CMK (cell line): ENCODE measurements at places on chromosomes 12 and 14.
A peak's percentile ranks its signal among the peaks of the same experiment; 100 is the strongest.

GRCh38 chr14:105200074-105200473 is 19.0 kb upstream of the NUDT14 start:
- no peak for DNase-seq

GRCh38 chr12:13957576-13957975 is 23.8 kb downstream of the GRIN2B start:
- DNase-seq, result no peak

- no peak for DNase-seq
Observed at GRCh38 chr12:563250-563781, 99.9 kb downstream of the NINJ2 start.

- no peak for DNase-seq
Observed at GRCh38 chr14:63788011-63788933, 60.4 kb upstream of the SGPP1 start.

GRCh38 chr12:123265851-123266678 is 5.6 kb downstream of the CDK2AP1 start:
- DNase-seq, result no peak

GRCh38 chr12:122138181-122138580 is 35.8 kb downstream of the IL31 start:
- DNase-seq, result no peak

GRCh38 chr12:79592865-79593264 is 97.9 kb downstream of the PAWR start:
- no peak for DNase-seq

GRCh38 chr14:29629839-29630238 is 297.8 kb downstream of the PRKD1 start:
- no peak for DNase-seq

DNA sequence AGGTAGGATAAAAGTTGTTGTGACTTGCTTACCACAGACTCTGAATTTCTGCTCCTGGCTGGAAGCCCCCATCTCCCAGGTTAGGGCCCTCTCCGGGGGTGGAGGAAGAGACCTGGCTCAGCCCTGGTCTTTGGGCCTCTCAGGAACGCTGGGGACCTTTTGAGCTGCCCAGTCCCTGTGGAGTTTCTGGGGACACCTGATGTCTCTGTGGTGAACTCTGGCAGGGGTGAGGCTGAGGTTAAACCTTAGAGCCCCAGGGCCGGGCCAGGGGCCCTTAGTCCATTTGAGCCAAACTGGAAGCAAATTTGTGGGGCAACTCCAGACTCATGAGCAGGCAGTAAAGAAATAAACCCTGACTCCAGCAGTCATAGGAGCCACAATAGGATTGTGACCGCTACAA is 112.1 kb downstream of the ADGRD1 start:
- DNase-seq, result no peak

DNA sequence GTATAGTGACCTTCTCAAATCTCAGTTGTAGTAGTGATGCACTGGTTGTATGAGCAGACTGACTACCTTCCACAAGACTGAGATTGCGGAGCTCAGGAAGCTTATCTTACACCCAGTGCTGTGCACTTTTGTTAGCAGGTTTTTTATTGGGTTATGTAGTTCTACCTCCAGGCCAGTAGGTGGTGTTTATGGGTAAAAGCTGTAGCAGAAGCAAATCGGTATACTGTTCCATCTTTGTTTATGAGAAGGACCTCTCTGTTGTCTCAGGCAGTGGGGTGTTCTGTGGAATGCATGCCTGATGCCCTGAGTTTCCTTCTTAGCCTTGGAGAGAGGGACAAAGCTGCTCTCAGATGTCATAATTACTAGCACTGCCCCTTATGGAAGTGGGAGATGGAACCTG is 217.8 kb downstream of the LRFN5 start:
- no peak for DNase-seq

DNA sequence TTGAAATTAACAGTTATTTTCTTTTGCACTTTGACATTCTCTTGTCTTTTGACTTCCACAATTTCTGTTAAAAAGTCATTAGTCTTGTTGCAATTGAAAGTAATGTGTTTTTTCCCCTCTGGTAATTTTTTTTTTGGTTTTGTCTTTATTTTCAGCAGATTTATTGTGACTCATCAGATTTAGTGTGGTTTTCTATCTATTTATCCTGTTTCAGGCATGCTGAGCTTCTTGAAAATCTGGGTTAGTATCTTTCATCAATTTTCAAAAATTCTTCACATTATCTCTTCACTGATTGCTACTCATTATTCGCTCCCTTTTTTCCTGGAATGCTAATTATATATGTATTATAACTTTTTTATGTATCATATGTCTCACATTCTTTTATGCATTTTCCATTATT is 15.3 kb upstream of the NTF3 start:
- DNase-seq, result no peak

DNA sequence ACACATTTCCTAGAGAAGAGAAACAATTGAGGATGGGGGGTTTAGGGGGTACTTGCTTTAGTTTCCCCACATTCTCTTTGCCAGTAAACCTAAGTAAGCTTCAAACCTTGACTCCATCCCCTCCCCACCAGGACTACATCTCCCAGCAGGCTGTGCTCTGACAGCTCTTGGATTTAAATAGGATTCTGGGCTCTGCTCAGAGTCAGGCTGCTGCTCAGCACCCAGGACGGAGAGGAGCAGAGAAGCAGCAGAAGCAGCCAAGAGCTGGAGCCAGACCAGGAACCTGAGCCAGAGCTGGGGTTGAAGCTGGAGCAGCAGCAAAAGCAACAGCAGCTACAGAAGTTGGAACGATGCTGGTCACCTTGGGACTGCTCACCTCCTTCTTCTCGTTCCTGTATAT is 20.6 kb downstream of the RDH12 start:
- no peak for DNase-seq

- no peak for DNase-seq
Observed at GRCh38 chr14:88882236-88882635, 57.8 kb downstream of the TTC8 start.

DNA sequence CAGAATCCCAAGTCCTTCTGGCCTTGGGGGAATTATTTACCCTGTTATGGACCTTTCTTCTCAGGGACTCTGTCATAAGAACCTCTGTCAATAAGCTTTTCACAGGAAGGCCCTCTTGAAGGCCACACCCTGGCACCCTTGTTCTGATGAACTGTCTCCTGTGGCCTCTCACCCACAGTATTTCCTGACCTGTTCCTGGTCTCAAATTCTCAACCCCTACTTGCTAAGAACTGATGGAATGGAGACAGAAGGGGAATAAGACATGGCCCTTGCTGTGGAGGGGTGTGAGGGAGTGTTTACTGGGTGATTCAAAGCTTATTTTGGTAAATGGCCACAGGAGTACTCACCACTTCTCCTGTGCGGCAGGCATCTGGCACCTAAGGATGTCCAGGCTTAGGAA is 1082.9 kb downstream of the BCL11B start:
- DNase-seq, result no peak

DNA sequence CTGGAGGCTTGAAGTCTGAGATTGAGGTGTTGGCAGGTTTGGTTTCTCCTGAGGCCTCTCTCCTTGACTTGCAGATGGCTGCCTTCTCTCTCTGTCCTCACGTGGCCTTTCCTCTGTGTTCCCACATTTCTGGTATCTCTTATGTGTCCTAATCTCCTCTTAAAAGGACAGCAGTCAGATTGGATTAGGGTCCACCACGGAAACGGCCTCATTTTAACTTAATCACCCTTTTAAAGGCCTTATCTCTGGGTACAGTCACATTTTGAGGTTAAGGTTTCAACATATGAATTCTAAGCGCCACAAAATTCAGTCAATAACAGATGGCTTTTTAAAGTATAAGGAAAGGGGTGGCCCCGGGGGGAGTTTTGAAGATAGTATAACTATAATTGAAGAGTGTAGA is 33.5 kb downstream of the UNC79 start:
- DNase-seq, result peak; percentile 21

DNA sequence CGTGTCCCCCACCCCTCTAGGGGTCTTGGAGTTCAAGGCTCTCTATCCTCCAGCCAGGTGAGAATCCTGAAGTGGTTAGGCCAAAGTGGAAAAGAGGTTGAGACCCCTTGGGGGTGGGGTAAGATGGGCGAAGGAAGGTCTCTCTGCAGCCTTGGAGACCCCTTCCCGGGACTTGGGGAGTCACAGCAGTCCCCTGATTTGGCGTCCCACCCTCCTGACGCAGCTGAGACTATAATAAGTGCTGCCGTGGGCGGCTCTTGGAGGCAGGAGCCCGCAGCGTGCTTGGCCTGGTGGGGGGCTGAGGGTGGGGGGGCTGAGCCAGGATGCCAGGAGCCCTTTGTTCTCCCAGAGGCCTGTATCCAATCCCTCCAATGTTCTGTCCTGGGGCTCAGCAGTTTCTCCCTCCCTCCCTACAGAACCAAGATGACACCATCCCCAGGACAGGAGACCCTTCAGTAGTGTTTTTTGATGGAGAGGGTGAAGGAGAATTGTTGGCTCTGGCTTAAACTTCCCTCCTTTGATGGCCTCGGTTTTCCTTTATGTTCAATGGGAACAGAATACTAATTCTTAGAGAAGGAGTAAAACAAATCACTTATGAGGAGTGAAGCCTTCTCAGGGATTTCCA is 1.5 kb upstream of the AGAP2 start:
- DNase-seq, result no peak

DNA sequence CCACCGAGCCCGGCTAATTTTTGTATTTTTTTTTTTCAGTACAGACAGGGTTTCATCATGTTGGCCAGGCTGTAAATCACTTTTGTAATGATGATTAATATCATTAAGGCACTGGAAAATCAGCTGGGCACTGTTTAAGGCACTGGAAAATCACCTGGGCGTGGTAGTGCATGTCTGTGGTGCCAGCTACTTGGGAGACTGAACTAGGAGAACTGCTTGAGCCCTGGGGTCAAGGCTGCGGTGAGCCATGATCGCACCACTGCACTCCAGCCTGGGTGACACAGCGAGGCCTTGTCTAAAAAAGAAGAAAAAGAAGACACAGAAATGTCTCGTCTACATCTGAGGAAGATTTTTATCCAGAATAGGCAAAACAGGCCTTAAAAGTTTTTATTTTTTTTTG is 12.7 kb downstream of the SLC11A2 start:
- no peak for DNase-seq

- no peak for DNase-seq
Observed at GRCh38 chr12:85273381-85274314, 6.4 kb upstream of the ALX1 start.

DNA sequence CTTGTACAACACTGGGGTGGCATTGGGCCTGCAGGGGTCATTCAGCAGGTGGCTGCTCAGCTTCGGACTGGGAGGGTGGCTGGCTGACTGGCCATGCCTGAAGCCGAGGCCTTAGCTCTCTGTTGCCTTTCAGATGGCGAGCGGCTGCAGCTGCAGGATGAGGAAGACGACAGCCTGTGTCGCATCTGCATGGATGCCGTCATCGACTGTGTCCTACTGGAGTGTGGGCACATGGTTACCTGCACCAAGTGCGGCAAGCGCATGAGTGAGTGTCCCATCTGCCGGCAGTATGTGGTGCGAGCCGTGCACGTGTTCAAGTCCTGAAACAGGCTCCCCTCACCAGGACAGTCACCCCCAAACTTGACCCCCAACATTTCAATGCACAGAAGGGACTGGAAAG is 23.3 kb downstream of the RNF34 start:
- DNase-seq, result no peak

DNA sequence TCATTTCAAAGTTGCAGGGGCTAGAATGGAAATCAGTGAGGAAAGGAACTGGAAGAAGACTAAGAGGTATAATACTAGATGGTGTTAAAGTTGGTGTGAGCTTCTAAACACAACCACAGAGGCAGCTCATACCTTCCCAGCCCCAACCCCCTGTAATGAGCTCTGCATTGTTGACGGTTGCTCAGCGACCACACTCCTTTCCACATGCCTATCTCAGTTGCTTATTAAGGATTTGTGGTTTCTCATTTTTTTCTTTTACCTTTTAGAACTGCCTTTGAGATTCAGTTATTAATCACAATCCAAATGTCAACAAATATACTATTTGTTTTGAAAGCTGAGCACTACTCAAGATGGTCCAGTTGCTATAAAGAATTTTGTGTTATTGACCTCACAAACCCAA is 62.1 kb upstream of the KIF21A start:
- DNase-seq, result no peak

DNA sequence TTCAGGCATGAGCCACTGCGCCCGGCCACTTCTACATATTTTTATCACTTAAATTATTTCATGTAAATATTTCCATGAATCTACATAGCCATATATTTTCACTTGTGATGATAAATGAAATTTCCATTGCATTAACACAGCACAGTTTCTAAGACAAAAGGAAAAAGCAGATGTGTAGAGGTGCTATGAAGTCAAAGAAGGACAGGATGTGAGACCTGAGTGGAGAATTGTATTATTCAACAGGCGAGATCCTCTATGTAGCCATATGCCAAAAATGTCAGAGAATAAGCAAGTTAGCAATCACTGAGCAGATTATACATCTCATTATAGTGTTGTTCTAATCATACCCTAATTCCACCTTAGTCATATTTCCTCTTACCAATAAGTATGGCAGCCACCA is 38.1 kb downstream of the ATF7 start:
- no peak for DNase-seq

GRCh38 chr12:22215467-22216253 is 118.8 kb downstream of the ST8SIA1 start:
- no peak for DNase-seq

DNA sequence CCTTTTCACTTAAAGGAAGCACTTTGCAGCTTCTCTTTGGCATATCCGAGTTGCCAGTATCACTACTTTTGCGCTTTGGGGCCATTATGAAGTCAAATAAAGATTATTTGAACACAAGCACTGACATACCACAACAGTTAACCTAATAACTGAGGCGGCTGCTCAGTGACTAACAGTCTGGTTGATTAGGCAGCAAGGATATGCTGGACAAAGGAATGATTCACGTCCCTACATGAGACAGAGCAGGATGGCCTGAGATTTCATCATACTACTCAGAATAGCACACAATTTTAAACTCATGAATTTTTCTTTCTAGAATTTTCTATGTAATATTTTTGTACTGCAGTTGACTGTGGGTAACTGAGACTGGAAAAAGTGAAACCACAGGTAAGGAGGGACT is 56.9 kb upstream of the E2F7 start:
- DNase-seq, result no peak

- DNase-seq, result no peak
Observed at GRCh38 chr12:102350070-102350469, 130.3 kb downstream of the IGF1 start.

DNA sequence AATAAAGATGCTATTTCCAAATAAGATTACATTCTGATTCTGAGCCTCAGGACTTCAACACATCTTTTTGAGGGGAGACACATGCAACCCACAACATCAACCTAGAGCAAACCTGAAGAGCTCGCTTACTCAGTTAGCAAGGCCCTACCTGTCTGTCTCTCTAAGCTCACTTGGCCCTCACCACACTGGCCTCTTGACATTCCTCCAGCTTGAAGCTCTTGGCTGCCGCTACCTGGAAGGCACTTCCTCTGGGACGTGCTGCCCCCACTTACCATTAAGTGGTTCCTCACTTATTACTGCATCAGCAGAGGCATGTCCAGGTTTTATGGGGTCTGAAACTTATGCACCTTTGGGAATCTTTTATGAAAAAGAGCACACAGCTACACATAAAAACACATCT is 354.8 kb downstream of the GALC start:
- DNase-seq, result no peak

GRCh38 chr14:52272375-52272774 is 4.9 kb downstream of the PTGDR start:
- DNase-seq, result no peak

- DNase-seq, result peak; percentile 85
Observed at GRCh38 chr14:104158827-104159798, 20.7 kb downstream of the KIF26A start.

GRCh38 chr12:57142121-57142520 is 5.3 kb downstream of the LRP1-AS start:
- DNase-seq, result no peak
